ENCODE measurements at places on chromosomes 11 and 22. TPM values are rescaled to one million over a fixed set of nuclear protein-coding genes. Genes with fewer than 3 reads are reported as not detected.

The DMC1 gene
- total RNA-seq: 2.8 TPM

The TMPRSS4 gene
- total RNA-seq: not detected

The MMP27 gene
- total RNA-seq: not detected

The CYTH4 gene
- 1.5 TPM for total RNA-seq

The CXCR5 gene
- total RNA-seq: 0.17 TPM

The SLC5A1 gene
- total RNA-seq: 0.03 TPM

The CCDC73 gene
- not detected for total RNA-seq

The NTM gene
- not detected for total RNA-seq

The INSC gene
- 0.07 TPM for total RNA-seq

The OR51M1 gene
- not detected for total RNA-seq

The PDGFD gene
- total RNA-seq: 8.6 TPM

The PPM1F gene
- total RNA-seq: 18.1 TPM

The TESMIN gene
- 7.3 TPM for total RNA-seq
